ENCODE measurements at places on chromosomes 2 and 18. TPM values are rescaled to one million over a fixed set of nuclear protein-coding genes. Genes with fewer than 3 reads are reported as not detected.

DNA sequence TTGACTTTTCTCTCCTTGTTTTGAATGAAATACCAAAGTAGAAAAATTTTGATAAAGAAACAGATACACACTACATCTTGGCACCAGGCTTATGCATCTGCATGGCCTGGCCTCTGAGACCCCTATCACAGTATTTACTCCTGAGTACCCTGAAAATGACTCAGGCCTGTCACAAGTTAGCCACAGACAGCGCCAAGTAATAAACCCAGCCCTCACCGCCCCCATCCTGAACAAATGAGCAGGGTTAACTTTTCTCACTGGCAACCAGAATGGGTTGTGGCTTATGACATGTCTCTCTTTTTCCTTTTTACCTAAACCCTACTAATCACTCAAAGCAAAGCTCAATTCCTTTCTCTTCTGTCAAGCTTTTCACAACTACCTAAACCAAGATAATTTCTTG is 35.3 kb downstream of the SPRED2 start:
- H3K4me3 ChIP-seq: no peak overlapping the region
- no peak overlapping the region for H3K27ac ChIP-seq
- DNase-seq: no peak
- no peaks in the 10 kb centered on the region for H3K4me1 ChIP-seq
- no peaks in the 10 kb centered on the region for H3K36me3 ChIP-seq

GRCh38 chr2:50672282-50672681 is 359.6 kb downstream of the NRXN1 start:
- H3K4me3 ChIP-seq: no peak overlapping the region
- no peaks in the 10 kb centered on the region for H3K4me1 ChIP-seq
- H3K27me3 ChIP-seq: no peaks in the 10 kb centered on the region
- no peak overlapping the region for H3K27ac ChIP-seq
- no peaks in the 10 kb centered on the region for H3K36me3 ChIP-seq

GRCh38 chr2:38185012-38185491 is 109.1 kb upstream of the CYP1B1 start:
- peak overlapping the region; percentile 48 for H3K27ac ChIP-seq
- no peaks in the 10 kb centered on the region for H3K36me3 ChIP-seq
- H3K27me3 ChIP-seq: no peaks in the 10 kb centered on the region
- no peak overlapping the region for H3K4me3 ChIP-seq

DNA sequence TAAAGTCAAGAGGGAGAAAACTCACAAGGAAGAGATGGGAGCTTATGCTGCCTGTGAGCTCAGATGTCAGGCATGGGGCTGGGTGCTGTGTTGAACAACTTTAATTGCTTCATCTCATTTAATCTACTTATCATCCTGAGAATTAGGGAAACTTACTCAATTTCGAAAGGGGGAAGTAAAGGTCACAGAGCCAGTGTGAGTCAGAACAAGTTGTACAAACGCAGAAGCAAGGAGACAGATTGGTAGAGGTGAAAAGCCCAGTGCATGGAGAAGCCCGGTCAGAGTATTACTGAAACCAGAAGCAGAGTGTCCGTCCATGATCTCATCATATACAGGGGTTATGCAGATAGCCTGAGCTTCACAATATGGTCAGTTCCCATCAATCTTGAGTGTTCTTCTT is 281.1 kb upstream of the POU3F3 start:
- H3K27me3 ChIP-seq: no peaks in the 10 kb centered on the region
- no peaks in the 10 kb centered on the region for H3K4me1 ChIP-seq
- no peak overlapping the region for H3K4me3 ChIP-seq
- no peak overlapping the region for H3K27ac ChIP-seq
- DNase-seq: no peak

DNA sequence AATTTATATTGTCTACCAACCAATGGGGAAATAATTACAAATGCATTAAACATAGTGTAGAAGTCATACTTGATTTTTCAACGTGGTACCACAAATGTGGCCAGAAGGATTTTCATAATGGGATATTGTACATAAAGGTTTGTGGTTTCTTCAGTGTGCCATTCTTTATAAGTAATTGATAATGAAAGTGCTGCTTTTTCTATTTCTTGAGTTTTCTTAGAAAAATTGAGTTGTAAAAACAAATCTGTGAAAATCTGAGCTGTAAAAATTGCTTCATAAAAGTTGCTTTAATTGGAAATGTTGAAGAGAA is 103.6 kb downstream of the KYNU start:
- no peak overlapping the region for H3K27ac ChIP-seq
- no peaks in the 10 kb centered on the region for H3K36me3 ChIP-seq
- H3K4me3 ChIP-seq: no peak overlapping the region
- no peak for DNase-seq
- no peaks in the 10 kb centered on the region for H3K27me3 ChIP-seq

GRCh38 chr2:196745711-196746110 is 53.8 kb downstream of the GTF3C3 start:
- no peaks in the 10 kb centered on the region for H3K27me3 ChIP-seq
- H3K36me3 ChIP-seq: no peaks in the 10 kb centered on the region
- H3K4me3 ChIP-seq: no peak overlapping the region
- no peaks in the 10 kb centered on the region for H3K4me1 ChIP-seq
- no peak for DNase-seq

VWA3B gene
- total RNA-seq: not detected

DNA sequence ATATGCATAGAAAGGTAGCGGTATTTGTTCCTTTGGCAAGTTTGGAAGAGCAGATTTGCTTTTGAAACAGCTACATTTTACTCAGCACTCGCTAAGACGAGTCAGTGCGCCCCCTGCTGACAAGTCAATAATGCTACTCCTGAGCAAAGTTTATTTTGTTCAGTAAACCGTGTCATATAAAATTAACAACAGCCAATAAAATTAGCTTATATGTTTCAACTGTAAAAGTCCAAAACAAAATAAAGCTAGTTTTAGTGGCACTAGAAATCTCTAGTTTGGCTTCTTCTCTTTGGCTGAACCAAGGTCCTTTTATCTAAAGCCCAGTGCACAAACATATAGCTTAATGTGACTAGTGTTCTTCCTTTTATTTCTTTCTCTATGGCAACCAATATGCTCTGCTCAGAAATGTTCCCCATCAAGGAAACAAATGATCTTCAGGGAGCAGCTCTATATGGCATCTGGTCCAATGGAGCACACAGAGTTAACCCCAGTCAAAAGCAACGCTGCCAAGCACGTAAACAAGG is 4.2 kb upstream of the POU3F3 start:
- DNase-seq: no peak
- peaks cover 98% of the 10 kb centered on the region for H3K27me3 ChIP-seq
- H3K36me3 ChIP-seq: no peaks in the 10 kb centered on the region
- H3K4me1 ChIP-seq: peaks cover 7% of the 10 kb centered on the region
- no peak overlapping the region for H3K4me3 ChIP-seq
- H3K27ac ChIP-seq: no peak overlapping the region

KIF1A gene
- total RNA-seq: under 0.01 TPM

CARF gene
- total RNA-seq: 28.2 TPM

DNA sequence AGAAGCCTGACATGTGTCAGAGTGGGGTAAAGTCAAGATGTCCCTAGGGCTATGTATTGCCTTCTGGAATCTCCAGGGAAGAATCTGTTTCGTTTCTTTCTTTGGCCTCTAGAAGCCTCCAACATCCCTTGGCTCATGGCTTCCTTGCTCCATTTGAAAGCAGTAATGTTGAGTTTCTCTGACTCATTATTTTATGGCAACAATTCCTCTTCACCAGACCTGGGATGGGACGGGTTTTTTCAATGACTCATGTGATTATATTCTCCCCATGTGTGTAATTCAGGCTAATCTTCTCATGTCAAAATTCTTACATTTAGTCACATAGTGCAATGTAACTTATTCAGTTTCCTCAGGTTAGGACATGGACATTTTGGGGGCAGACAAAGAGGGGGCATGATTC is 1038.6 kb downstream of the CBLN2 start:
- H3K27me3 ChIP-seq: no peaks in the 10 kb centered on the region
- no peak overlapping the region for H3K27ac ChIP-seq

DUSP11 gene
- total RNA-seq: 49.9 TPM

DNA sequence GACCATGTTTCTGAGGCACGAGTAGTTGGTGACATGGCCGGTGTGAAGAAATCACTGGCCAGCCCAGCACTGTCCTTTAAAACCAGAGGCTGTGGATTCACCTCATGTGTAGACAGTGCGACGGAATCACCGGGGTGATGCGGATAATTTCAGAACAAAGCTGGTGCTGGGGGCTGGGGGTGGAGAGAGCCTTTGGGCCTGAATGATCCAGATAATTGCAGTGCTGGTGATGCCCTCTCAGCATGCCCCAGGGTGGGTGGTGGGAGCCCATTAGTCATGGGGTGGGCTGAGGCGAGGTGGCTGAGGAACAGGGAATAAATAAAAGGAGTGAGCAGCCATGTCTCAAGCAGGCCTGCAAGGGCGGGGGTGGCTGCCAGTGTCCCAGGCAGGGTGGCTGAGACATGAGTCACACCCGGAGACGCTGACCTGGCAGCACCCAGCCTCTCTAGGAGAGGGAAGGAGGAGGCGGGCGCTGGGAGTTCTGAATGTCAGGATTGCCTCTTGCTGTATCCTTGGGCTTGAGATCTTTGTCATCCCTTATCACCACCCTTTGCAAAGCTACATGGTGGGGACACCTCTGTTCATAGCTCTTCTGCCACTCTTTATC is 151.1 kb upstream of the MSH6 start:
- no peaks in the 10 kb centered on the region for H3K4me1 ChIP-seq
- H3K27me3 ChIP-seq: no peaks in the 10 kb centered on the region
- H3K4me3 ChIP-seq: no peak overlapping the region
- no peaks in the 10 kb centered on the region for H3K36me3 ChIP-seq
- no peak overlapping the region for H3K27ac ChIP-seq
